ENCODE measurements at places on chromosomes 2 and 18.

DNA sequence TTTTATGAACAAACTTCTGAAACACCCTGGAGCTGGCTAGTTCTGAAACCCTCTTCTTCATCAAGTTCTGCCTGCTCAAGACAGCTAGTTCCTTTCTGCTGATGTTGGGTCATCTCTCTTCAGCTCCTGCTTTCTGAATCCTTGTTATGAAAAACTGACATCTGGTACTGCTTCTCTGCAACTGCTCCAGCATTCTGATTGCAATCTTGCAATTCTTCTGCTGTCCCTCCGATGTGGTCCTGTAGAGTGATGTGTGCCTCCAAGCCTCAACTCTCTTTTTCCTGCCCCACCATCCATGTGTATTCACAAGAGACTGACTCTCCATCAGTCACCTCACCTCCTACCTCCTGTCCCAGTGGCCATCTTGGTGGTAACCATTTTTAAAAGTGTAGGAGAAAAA lies 21.8 kb downstream of the COL6A3 start:
- DNase-seq = no peak

DNA sequence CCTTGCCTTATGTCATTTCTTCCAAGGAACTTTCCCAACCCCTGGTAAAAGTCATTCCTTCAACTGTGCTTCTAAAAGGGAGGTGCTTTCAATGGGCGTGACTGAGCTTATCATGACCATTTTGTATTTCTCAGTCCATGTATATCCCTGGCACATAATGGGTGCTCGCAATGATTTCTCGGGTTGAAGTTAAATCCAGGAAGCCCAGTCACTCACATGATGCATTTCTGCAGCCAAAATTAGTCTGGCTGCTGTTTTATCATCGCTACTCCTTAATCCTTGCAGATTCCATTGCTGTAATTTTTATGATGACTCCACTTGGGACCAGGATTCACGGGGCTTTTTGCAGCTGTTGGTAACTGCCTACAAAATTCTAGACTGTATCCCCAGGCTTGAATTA lies 25.9 kb upstream of the RFX8 start:
- DNase-seq = no peak

- no peak for DNase-seq
Observed at GRCh38 chr2:84963692-84964405, 7.1 kb upstream of the KCMF1 start.

GRCh38 chr2:119117891-119118882 lies 40.4 kb downstream of the C1QL2 start:
- DNase-seq = no peak

- no peak for DNase-seq
Observed at GRCh38 chr2:148721520-148721931, 77.0 kb downstream of the EPC2 start.

GRCh38 chr2:106575955-106576354 lies 88.8 kb downstream of the CD8B2 start:
- DNase-seq = no peak

DNA sequence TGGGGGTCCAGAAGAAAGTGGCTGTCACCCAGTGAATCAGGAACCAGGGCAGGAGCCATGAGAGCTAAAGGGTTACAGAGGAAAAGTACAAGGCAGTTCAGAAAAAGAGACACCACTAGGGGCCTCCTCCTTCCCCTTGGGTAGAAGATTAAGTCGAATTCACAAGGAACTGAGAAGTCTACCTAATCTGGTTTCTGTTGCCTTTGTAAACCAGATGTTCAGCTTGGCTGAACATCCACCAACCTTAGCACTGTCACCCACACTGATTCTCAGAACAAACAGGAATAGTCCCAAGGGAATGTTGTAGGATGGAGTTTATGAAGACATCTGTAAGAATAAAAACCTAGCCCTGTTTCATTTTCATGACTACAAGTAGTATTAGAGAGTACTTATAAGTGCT lies 90.4 kb upstream of the NOSTRIN start:
- no peak for DNase-seq

DNA sequence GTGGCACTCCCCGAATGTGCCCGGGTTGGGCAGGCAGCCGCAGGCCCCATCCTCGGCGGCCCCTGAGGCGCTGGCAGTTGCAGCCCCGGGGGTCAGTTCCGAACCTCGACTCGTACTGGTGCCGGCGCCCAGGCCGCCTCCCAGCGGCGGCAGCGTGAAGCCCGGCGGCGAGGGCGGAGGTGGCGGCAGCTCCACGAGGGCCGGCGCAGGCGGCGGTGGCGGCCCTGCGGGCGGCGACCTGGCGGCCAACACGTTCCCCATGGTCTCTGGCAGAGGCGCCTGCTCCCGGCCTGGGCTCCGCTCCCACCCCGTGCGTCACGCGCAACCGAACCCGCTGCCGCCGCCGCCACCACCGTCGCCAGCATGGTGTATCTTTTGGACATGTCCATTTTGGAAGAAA lies 196.3 kb downstream of the CCDC74A start:
- DNase-seq = no peak

Data from T-helper 22 cell (primary cell).